ENCODE measurements at places on chromosomes 1 and 21.
A peak's percentile ranks its signal among the peaks of the same experiment; 100 is the strongest.

DNA sequence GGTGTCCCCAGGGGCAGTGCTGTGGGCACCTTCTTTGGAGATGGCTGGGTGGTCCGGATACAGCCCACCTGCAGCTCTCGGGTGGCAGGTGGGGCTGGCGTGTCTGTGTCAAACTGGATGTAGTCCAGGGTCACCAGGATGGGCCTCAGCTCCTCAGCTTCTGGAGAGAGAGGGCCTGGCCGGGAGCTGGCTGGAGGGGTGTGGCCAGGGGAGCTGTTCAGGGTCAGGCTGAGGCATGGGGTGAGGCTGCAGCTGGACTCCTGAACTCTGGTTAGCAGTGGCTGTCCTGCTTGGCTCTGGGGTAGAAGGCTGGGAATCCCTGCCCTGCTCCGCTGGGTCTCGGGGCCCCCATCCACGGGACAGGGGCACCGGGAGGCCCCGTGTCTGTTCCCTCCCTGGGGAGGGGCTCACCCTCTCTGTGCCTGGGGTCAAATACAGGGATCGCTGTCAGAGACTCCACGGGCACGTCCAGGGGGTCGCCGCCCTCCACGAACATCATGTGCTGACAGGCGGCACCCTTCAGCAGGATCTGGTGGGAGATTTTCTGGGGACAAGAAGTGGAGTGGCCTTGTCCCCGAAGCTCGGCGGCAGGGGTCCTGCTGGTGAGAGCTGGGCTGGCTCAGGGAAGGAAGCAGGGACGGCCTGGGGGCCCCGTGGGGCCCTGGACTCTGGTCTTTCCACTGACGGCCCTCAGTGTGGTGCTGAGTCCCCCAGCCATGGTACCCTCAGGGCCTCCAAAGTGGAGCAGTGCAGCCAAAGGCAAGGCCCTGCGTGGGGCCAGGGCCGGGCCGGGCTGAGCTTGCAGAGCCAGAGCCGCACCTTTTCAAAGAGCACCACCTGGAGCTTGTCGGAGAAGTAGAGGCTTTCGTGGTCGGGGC, 4.1 kb upstream of the TMEM52 start:
- DNase-seq: no peak

DNA sequence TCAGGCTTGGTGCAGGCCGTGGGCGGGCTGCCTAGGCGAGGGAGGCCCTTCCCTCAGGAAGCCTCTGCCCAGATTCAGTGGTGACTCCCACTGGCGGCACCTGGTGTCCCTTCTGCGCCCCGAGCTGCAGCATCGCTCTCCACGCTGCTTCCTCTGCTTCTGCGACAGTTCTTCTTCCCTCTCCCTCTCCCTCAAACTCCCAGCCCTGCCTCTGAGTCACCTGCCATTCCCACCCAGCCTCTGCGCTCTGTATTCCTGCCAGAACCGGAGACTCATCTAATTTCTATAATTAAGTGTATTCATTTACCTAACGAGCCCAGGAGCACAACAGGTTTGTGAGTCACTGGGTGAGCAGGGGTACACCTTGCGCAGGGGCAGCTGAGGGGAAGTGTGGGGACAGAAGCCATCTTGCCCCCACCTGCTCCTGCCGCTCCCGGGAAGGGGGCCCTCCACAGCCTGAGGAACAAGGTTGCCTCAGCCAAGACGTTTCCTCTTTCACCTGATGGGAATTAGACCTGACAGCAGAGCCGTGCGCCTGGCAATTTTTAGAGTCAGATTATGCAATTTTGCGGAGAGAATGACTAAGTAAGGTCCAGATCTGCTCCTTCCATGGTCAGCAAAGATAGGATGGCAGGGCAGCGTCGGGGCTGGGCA, 19.4 kb downstream of the KCNC4 start:
- no peak for DNase-seq

GRCh38 chr1:241638099-241638682, 2.0 kb downstream of the CHML start:
- no peak for DNase-seq

DNA sequence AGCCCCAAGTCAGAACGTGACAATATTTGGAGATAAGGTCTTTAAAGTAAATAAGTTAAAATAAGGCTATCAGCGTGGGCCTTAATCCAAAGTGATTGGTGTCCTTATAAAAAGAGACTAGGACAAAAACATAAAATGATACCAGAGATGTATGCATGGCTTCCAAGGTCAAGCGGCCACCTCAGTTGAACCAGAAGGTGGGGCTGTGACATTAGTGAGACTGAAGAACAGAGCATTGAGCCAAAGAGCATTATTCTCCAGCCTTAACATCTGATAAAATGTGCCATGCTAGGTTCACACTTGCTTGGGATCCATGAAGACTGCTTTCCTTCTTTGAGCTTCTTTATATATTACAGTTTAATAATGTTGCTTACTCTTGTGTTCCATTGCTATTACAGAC, 554.6 kb downstream of the PLA2G4A start:
- no peak for DNase-seq

- no peak for DNase-seq
Measured at GRCh38 chr21:33019516-33019884, 6.2 kb upstream of the OLIG2 start.

GRCh38 chr1:193120604-193121166, 1.1 kb upstream of the CDC73 start:
- DNase-seq: no peak

- no peak for DNase-seq
Measured at GRCh38 chr1:23436520-23437354, 12.2 kb upstream of the TCEA3 start.

- peak; percentile 78 for DNase-seq
Measured at GRCh38 chr1:24150234-24151174, 7.6 kb upstream of the IL22RA1 start.

GRCh38 chr21:41232013-41232412, 64.1 kb downstream of the BACE2 start:
- DNase-seq: no peak

DNA sequence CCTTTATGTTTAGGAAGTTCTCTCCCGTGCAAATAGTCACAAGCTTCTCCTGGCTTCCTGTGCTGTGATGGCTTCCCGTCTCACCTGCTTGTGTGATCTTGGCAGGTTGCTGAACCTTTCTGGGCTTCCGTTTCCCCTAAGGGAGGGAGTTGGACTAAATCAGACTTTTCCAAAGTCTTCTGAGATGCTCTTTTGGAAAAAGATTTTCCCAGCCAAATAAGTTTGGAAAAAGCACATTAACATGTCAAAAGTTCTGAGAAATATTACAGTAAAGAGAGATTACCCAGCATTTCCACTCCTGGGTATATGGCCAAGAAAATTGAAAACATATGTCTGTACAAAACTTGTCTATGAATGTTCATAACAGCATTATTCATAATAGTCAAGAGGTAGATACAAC, 36.0 kb upstream of the TENT5C start:
- DNase-seq: no peak

DNA sequence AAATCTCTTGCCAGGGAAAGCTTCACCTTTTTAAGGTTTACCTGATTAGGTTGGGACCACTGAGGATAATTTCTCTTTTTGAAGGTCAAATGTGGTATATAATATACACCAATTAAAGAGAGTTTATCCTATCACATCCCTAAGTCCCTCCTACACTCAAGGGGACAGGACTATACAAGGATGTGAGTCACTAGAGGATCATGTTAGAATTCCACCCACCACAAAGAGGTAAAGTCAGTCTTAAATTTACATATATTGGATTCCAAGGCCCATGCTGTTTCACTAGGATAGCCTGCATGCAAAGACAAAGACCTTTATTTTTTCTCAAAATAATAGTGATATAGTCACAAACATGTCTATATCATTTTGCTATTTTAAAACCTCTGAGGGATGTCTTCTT, 164.4 kb downstream of the GIPC2 start:
- no peak for DNase-seq

GRCh38 chr1:23661887-23662286, 29.7 kb upstream of the RPL11 start:
- DNase-seq: no peak

DNA sequence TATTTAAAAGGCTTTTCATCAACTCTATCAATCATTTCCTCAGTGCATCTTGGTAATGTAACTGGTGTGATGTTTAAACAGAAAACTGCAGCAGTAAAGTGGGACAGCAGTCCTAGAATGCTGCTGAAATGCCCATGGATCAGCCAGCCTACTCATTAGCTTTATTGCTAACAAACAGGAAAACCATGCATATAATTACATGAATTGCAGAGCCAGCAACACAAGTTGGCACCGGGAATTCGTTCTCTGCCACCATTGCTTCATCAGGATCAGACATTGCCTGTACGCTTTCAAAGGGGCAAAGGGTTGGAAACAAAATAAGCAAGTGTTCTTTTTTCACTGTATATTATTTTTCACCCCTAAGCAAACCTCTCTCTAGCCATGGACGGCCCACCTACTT, 276.2 kb upstream of the LRRC7 start:
- DNase-seq: no peak

GRCh38 chr1:112646225-112646624, 26.6 kb downstream of the CAPZA1 start:
- no peak for DNase-seq
